ENCODE measurements at places on chromosomes 13 and 19.
A peak's percentile ranks its signal among the peaks of the same experiment; 100 is the strongest.

- peak; percentile 77 for DNase-seq
These were observed 11.8 kb downstream of the LRRC4B start for GRCh38 chr19:50556282-50557008.

- DNase-seq = no peak
These were observed 143.3 kb downstream of the KCNRG start for GRCh38 chr13:50158385-50159165.

DNA sequence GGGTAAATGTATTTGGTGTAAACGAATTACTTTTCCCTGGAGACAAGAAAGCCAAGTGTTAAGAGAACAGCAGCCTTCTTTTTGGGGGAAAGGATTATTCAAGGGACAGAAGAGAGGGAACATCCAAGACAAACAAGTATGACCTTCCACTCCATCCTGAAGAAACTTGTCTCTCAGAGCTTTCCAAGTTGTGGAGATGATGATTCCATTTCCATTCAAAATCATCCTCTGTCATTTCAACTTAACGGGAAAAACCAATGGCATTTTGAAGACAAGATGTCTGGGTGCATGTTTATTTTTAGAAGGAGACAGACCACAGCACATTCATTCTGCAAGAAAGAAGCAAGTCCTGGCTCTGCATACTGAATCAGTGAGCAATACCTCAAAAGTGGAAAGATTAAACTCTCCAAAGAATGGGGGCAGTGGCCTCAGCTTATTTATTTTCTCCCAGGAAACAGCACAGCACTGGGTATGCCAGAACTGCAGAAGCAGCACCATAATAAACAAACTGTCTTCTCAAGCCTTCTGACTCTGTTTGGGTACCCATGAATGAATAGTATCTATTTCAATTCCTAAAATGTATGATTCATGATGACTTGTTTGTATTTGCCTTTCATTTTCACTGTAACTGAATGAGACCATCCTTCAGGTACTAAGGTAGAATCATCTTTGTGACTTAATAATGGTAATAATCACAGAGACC is 541.0 kb downstream of the RFC3 start:
- DNase-seq = no peak

- DNase-seq = no peak
These were observed 12.3 kb downstream of the CBLC start for GRCh38 chr19:44789943-44790483.

- no peak for DNase-seq
These were observed 2.3 kb downstream of the SPPL2B start for GRCh38 chr19:2330632-2331284.

DNA sequence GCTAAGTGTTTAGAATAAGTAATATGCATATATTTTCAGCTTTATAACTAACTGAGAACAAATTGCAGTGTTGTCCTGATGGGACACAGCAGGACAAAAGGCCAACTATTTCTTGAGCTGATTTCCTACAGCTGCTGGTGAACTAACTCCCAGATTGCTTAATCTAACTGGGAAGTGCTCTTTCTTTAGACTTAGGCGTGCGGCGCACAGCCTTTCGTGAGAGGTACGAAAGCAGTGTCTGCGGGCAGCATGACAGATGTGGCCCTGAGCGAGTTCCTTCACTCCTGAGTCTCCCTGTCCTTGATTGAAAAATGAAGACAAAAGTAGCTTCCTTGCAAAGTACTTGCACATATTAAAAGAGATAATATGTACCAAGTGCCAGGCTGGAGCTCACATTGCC is 47.3 kb upstream of the NPAS1 start:
- DNase-seq = no peak

DNA sequence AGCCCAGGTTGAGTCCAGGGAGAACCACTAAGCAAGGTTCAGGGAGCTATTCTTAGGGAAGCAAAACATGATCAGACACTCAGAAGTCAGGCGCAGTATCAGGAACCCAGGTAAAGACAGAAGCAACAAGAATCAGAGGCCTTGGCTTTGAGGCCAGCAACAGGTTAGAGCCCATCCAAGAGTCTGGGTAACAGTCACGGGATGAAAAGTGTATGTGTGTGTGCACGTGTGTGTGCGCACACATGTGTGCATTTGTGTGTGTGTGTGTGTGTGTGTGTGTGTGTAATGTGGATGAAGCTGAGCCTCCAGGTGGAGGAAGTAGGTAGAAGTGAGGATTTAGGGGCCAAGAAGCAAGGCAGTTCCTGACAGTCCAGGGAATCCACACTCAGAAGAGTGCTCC is 63.1 kb downstream of the CCNA1 start:
- no peak for DNase-seq

DNA sequence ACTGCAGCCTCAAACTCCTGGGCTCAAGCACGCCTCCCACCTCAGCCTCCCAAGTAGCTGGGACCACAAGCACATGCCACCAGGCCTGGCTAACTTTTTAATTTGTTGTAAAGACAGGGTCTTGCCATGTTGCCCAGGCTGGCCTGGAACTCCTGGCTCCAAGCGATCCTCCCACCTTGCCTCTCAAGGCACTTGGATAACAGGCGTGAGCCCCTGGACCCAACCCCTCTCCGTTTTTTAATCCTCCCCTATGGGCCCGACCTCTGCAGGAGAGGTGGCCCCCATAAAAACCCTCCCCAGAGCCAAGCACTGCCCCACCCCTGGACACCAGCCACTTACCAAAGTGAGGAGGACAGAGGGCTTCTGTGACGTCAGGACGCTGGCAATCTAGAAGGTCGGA is 28.6 kb downstream of the PEPD start:
- no peak for DNase-seq

- no peak for DNase-seq
These were observed 77.2 kb upstream of the PABPC3 start for GRCh38 chr13:25018729-25019115.

DNA sequence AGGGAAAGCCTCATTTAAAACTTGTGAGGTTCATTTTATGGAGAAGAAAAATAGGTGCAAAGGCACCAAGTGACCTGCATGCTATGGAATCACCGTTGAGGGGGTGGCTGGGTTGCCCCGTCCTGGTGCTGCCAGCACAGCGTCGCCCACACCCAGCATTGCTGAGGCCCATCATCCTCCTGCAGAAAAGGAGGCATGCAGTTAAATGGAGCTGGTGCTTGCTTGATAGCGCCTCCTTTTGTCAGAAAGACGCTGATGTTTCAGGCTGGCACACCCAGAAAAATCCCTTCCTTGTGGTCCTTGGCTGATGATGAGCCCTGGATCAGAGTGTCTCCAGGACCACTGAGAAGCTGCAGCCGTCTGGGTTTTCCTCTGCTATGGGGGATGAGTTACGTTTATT is 36.9 kb downstream of the DHRS12 start:
- no peak for DNase-seq

DNA sequence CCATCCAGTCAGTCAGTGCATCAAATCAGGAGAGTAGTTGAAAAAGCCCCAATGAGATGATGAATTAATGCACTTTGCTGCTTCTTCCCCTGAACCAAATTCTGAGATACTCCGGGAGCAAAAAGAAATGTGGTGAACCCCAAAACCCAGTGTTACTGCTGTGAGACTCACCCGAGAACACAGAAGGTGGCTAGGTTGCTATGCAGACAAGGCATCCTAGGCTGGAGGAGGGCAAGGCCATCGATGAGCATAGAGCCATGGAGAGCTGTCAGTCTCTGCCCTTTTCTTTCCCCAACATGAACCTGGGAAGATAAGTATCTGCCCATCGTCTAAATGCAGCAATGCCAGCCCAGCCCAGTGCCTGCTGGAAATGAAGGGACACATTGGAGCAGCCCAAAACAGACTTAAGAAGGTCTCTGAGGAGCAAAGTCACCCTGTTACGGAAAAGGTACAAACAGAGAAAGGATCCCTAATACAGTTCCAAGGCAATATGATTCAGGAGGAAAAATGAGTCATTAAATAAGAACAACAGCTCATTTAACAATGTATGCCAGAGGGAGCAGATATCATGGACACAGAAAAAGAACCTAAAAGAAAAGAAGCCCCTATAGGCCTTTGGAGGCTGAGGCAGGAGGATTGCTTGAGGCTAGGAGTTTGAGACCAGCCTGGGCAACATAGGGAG is 272.0 kb downstream of the FOXO1 start:
- DNase-seq = no peak

DNA sequence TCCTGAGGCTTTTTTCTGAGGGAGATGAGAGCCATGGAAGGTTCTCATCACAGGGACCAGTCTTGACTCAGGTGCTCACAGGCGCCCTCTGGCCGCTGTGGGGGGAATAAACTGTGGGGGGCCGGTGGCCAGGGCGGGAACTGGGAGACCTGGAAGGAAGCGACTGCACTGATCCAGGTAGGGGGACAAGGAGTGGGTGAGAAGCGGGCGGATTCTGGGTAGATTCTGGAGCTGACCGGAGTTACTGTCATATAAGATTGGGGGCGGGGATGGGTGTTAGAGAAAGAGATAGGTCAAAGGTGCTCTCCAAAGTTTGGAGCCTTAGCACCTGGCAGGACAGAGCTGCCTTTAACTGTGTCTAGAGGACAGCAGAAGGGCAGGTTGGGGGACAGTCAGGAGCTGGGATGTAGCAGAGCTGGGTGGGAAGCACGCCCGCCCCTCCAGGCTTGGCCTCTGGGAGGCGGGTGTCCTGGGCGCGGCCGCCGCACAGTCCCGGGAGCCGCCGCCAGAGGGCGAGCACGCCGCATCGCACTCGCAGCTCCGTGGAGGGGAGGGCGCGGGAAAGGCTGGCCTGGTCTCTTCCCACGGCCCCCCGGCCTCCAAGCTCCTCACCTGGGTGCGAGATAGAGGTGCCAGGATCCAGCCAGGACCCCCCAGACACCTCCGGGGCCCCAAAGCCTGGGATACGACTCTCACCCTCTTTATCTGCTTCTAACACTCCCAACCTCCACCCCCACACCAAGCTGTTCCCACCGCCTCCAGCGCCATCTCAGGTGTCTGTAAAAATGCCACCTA is 4.2 kb upstream of the DAND5 start:
- peak; percentile 93 for DNase-seq

DNA sequence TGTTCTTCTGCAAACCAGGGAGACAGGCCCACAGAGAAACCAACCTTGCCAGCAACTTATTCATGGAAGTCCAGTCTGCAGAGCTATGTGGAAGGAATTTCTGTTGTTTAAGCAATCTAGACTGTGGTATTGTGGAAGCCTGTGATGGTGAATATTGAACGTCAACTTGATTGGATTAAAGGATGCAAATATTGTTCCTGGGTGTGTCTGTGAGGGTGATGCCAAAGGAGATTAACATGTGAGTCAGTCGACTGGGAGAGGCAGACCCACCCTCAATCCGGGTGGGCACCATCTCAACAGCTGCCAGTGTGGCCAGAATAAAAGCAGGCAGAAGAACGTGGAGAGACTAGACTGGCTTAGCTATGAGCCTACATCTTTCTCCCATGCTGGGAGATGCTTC is 606.0 kb downstream of the EFNB2 start:
- DNase-seq = no peak

GRCh38 chr13:52847682-52848432 is 583 bp downstream of the PCDH8 start:
- DNase-seq = peak; percentile 41

DNA sequence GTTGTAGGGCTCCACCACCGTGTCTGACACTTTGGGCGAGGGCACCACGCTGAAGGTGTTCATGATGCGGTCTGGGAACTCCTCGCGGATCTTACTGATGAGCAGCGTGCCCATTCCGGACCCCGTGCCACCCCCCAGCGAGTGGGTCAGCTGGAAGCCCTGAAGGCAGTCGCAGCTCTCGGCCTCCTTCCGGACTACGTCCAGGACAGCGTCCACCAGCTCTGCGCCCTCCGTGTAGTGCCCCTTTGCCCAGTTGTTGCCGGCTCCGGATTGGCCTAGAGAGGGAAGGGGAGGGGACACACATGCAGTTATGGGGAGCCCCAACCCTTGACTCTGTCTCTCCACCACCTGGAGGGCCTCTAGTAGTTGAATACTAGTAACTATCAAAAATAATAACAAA is 6.2 kb downstream of the TUBB4A start:
- no peak for DNase-seq

DNA sequence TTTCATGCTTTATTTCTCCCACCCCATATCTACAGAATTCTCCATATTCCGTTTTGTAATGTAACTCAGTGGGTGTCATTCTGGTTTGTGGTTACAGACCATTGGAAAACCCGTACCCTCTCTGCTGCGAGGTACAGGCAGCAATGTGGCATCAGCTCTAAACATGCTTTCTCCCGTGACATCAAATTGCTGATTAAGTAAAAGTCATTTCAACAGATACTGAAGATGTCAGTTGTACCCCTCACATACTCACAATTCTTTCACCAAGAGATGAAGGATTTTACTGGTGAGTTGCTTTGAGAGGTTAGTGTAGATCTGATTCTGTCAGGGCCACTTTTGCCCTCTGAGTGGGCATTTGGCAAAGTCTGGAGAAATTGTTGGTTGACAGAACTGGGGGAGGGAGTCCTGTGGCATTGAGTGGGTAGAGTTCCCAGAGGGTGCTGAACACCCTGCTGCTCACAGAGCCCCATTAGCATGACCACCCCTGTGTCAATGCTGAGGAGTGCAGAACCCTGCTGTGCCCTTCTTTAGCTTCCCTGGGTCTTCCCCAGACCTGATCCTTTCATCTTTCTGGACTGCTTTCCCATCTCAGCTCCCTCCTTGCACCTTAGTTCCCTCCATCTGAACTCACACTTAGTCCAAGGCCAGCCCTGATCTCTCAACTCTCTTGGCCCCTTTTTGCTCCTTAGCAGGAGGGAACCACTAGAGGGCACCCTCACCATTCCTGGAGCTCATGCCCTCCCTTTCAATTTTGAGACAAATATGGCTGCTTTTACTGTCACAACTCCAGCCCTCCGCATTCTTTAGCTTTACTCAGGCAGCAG is 39.9 kb upstream of the CEACAM8 start:
- no peak for DNase-seq

- no peak for DNase-seq
These were observed 263.6 kb downstream of the OXGR1 start for GRCh38 chr13:96730676-96731075.

DNA sequence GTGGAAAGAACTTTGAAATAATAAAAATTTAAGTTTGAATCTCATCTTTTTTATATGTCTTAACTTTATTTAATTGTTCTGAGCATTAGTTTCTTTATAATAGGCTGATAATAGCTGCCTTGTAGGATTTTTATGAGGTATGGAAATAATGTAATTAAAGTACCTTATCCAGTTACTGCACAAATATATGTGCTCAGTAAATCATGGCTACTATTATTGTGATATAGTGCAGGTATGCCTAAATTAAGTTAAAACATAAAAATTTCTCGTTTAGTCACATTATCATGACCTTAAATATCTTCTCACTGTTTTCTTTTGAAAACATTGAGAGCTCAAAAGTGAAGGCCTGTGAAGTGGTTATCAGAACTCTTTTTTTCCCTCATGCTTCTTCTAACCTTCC is 62.9 kb downstream of the NDFIP2 start:
- DNase-seq = no peak

GRCh38 chr19:13881692-13882418 is 4.9 kb downstream of the NANOS3 start:
- peak; percentile 64 for DNase-seq

All from right kidney (tissue), 9 donors.